ENCODE measurements at places on chromosomes 11 and 22. TPM values are rescaled to one million over a fixed set of nuclear protein-coding genes. Genes with fewer than 3 reads are reported as not detected.
A peak's percentile ranks its signal among the peaks of the same experiment; 100 is the strongest.

GRCh38 chr11:117808784-117809183, 11.8 kb upstream of the DSCAML1 start:
- no peak for DNase-seq

GRCh38 chr11:128189823-128190222, 397.5 kb downstream of the ETS1 start:
- no peak for DNase-seq

Gene TUBA8
- 1.9 TPM for total RNA-seq

- DNase-seq, result no peak
Observed at GRCh38 chr22:19103880-19104821, 18.1 kb downstream of the DGCR2 start.

DNA sequence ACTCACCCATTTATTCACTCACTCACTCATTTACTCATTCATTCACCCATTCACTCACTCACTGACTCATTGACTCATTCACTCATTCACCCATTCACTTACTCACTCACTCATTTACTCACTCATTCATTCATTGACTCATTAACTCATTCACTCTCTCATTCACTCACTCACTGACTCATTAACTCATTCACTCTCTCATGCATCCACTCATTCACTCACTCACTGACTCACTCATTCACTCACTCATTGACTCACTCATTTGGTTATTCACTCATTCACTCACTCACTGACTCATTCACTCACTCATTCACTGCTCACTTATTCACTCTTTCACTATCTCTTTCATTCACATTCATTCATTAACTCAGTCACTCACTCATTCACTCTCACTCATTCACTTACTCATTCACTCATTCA, 2.5 kb upstream of the MUC5AC start:
- no peak for DNase-seq

Gene APOC3
- not detected for total RNA-seq

DNA sequence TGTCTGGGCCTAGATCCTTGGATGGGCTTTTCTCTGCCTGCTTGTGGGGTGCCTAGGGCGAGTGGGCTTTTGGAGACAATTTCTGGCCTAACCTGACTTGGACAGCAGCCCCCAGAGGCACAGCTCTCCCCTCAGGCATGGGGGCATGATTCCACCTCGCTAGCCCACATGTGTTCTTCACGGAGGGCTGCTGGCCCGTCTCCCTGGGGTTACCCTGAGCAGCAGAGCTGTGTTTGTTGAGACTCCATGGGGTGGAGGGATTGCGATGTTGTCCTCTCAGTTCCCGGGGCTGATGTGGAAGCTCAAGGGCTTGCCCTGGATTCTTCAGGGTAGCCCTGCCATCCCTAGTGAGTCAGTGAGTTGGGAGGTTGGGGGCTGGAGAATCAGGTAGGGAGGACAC, 2.4 kb upstream of the LRRC75B start:
- no peak for DNase-seq

- DNase-seq, result peak; percentile 84
Observed at GRCh38 chr22:40346185-40347118, at the start of gene ADSL. ADSL (plus strand) TSS chr22:40346500; CDS start chr22:40346559, 59 bp downstream.
